Nephron progenitor cell (in vitro differentiated cells): ENCODE measurements at places on chromosomes 13 and 19.

- DNase-seq: peak; percentile 12
Measured at GRCh38 chr19:16836115-16837034, 7.2 kb downstream of the SIN3B start.

- no peak for DNase-seq
Measured at GRCh38 chr19:39385629-39386411, 5.1 kb downstream of the PAF1 start.

DNA sequence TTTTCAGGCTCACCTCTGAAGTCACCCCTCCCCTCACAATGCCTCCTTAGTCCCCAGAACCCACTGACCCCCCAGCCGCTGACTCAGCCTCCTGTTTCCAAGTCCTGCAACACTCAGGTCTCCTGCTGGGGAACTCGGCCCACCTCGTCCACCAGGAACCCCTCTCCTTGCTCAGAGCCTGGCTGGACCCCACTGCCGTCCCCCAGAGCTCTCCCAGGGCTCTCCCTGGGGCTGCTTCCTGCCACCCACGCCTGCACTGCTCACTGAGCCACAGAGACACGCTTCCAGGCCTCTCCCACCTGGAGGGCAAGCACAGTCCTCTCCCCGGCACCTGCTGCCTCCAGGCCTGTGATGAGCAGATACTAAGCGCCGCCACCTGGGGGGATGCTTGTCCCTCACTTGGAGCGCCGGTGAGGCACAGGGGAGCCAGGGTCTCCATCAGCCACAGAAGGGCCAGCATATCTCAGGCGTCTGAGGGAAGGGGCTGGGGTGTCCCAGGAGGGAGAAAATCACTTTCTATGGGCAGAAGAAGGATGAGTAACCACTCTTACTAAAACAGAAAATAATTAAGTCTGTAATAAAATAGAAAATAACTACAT, 53.8 kb downstream of the KLF2 start:
- DNase-seq: no peak

DNA sequence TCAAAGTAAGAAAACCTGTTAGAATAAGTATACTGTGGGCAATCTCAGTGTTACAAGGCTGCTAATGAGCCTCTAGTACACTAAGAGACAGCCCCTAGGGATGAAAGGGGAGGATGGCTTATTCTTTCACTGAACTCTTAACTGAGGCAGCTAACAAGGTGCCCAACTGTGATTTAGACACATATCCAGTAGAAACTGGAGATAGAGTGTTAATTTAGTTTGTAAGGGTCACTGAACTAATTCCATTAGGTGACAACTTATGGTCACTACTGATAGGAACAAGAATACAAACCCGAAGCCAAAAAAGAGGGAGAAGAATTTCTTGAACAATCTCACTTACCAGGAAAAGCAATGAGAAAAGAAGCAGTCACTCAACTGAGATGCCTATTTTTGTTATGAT, 1010.6 kb downstream of the PCDH9 start:
- no peak for DNase-seq

DNA sequence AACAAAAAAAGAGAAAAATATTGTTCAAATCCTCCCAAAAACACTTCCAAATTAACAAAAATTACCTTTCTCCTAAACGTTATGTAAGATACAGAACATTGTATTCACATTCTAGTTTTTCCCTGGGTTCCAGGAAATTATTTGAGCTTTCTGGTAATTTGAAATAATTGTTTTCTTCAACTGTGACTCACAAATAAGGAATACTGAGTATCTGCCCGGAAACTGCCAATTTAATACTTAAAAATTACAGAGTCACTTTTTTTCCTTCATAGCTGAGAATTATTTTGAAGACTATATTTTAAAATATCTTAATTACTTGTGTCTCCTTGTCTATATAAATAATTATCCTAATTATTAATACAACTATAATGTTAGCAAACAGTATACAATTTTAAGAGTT, 709.0 kb upstream of the ARGLU1 start:
- no peak for DNase-seq

DNA sequence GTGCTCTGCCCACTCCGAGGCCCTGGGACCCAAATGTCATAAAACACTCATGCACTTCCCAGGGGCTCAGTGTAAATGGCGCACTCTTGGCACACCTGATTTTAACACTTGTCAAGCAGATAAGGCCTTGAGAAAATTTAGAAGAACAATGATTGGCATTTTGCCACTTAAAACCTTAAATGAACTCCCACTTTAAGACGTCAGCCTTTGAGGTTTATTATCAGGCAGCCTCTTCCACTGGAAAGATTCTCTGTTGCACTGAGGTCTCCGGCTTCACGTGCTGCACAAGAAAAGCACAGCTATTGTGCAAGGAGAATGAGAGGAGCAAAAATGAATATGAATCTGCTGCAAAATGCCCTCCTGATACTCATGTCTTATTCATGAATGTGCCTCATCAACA, 38.5 kb upstream of the ATP11A start:
- no peak for DNase-seq

GRCh38 chr13:49315756-49316482, 68.2 kb downstream of the CDADC1 start:
- DNase-seq: no peak

DNA sequence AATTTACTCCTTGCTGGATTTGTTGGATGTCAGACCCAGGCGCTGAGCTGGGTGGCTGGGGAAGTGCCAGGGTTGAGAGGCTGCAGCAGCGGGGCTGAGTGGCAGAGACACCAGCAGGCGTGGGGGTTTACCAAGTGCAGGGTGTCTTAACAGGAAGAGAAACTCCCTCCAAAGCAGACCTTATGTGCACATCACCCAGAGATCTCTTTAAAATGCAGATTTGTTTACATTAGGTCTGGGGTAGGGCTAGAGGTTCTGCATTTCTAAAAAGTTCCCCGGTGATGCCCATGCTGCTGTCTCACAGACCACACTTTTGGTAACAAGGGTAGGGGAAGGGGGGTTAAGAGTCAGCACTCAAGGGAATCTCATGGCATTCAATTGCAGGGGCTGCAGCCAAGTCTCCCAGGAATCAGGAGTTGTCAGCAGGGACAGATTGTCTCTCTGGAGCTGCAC, 80.7 kb upstream of the OLFM4 start:
- no peak for DNase-seq

DNA sequence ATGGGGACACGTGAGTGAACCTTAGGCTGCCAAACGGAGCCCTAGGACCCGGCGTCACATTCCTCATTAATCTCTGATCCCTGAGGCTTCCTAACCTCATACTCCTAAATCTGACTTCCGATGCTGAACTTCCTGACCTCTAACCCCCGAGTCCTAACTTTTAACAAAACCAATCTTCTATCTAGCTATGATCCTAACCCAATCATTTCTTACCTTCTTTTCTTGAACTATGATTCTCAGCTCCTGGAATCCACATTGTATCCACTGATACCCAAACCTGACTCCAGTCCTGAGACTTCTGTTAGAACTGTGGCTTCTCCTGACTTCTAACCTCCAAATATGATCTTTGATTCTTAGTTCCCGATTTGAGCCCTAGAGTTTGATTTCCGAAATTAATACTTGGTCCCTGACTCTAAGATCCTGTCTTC, 447 bp downstream of the NFKBIB start:
- DNase-seq: no peak

DNA sequence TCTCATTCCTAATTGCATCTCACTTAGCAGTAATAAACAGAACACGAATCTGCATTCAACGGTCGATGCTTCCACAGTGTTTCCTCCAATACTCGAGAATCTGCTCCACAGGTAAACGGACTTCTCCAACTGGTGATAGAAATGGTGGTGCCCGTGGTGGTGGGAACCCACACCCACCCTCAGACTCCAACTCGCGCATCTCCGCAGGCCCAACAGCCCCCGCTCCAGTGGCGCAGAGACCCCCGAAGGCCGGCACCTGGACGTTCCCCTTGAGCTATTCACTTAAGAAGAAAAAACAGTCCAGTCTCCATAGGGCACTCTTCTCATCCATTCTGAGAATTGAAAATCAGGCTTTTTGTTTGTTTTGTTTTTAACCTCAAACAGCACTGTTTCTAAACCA, 13.8 kb upstream of the RASA3 start:
- no peak for DNase-seq

- peak; percentile 85 for DNase-seq
Measured at GRCh38 chr19:47305309-47305751, 4.3 kb upstream of the C5AR1 start.

- DNase-seq: no peak
Measured at GRCh38 chr19:5149932-5150901, 181.3 kb downstream of the KDM4B start.

- DNase-seq: no peak
Measured at GRCh38 chr13:86476656-86477055, 677.4 kb upstream of the SLITRK6 start.

DNA sequence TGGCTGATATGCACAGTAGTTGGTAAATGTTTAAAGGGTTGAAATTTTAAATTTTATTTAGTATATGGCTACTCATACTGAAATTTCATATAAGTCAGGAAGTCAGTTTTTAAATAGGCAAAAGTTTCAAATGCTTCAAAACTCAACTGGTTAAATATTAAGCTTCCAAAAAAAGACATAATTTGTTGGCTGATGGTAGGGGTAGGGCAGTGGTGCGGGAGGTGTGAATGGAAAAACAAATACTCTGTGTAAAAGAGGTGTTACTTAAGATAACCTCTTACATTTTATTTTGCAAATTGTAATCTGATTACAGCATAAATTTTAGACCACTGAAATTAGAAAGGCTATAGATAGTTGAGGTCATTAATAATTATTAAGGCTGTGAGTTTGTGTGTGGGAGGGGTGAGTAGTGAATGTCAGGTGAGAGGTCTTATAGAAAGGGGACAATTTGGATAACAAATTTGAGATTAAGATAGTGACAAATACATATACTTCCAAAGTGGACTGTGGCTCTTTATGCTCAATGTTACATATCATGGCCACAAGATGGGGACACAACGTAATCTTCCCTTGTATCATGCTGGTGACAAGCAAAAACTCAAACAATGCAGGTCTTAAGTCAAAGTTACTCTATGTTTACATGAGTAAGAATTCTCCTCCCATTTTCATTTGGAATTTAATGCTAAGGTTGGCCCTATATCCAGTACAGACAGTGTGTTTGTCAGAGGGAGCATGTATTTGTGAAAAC, 36.6 kb upstream of the OXGR1 start:
- no peak for DNase-seq
